KG1 (cell line): ENCODE measurements at places on chromosomes 5 and 9.
A peak's percentile ranks its signal among the peaks of the same experiment; 100 is the strongest.

DNA sequence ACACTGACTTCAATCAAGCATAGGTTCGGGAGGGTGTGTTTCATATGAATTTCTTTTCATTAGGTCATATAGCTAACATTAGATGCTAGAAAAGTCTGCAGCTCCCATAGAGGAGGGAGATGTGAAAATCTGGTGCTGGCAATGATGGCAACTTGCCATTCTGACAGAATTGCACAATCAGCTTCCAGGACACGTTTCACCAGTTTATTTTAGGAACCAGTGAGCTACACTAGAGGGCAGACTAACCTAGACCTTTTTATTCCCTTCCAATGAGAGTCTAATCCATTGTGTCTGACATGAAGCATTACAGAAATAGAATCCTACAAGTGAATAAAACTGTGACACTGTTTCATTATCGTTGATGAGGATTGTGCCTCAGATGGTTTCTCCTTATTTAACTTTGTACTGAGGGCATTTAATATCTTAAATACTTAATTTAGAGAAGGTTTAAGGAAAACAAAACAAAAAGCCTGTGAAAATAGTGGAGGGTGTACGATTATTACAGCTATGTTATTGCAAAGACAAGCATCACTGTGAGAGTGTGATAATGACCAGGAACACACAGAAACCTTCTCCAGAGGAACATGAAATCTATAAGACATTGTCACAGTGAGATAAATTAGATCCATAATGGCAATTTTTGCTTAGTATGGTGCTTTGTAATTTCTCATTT lies 363.3 kb upstream of the RPS23 start:
- peak; percentile 67 for DNase-seq

DNA sequence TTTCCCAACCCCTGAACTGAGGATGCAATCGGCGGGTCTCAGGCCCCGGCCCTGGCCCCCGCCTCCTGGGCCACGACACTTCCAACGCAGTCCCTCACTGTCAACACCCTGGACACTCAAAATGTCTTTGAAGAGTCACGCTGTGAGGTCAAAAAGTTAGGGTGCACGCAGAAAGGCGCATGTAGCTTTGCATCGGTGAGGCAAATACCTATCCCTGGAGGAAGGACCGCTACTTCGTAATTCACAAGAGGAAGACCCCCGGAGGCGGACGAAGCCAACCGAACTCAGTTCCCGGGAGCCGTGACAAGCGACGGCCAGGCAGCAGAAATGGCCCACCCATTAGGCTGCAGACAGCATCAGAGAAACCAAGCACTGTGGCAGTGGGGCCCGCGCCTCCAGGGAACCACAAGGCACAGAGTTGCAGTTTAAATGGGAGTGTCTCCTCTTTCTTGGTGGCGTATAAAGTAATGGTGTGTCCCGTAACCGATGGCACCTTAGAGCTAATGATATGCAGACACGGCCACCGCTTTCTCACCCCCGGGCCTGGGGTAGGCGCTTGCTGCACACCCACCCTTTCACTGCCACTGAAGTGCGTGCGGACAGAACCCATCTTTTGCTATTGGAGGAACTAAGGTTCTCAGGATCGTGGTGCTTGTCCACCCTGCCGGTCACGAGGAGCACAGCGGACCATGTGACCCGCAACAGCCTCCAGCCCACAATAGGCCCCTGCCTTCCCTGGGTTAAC lies 9.0 kb downstream of the ADAMTS2 start:
- no peak for DNase-seq

- DNase-seq, result no peak
Observed at GRCh38 chr9:14962193-14962882, 52.1 kb upstream of the FREM1 start.

- DNase-seq, result no peak
Observed at GRCh38 chr5:94228791-94229190, 389.6 kb downstream of the KIAA0825 start.

- DNase-seq, result no peak
Observed at GRCh38 chr5:50726475-50727148, 60.2 kb downstream of the PARP8 start.

- no peak for DNase-seq
Observed at GRCh38 chr5:160245506-160246086, 16.3 kb downstream of the FABP6 start.

- no peak for DNase-seq
Observed at GRCh38 chr5:133240425-133241091, 188.7 kb downstream of the HSPA4 start.

GRCh38 chr5:165185716-165186115 lies 1680.3 kb downstream of the MAT2B start:
- DNase-seq, result no peak

GRCh38 chr5:142931896-142932686 lies 161.9 kb downstream of the ARHGAP26 start:
- DNase-seq, result no peak

DNA sequence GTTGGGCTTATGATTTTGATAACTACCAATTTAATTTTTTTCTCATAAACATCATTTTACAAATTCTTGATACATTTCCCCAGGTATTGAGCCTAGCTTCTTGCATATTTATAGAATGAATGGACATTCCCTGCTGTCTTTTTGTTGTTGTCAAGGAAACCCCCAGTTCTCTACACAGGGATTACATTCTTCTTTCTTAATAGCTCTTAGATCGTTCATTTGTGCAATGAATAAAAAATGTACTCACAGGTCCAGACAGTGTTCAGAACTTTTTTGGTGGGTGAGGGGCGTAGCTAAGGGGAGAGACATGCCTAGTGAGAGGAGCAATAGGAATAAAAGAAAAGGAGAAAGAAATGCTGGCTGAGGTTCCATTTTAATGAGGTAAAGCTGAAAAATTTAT lies 58.6 kb downstream of the VCAN start:
- no peak for DNase-seq

GRCh38 chr5:52562473-52562872 lies 225.2 kb upstream of the ITGA1 start:
- DNase-seq, result no peak

- no peak for DNase-seq
Observed at GRCh38 chr5:122035913-122036312, 42.1 kb downstream of the LOX start.

- DNase-seq, result no peak
Observed at GRCh38 chr5:99037668-99038067, 108.9 kb upstream of the CHD1 start.

GRCh38 chr9:2465516-2465915 lies 156.1 kb upstream of the VLDLR start:
- DNase-seq, result no peak

- DNase-seq, result no peak
Observed at GRCh38 chr9:129162497-129163197, 15.4 kb downstream of the IER5L start.

GRCh38 chr9:78826527-78826926 lies 529.6 kb downstream of the PSAT1 start:
- DNase-seq, result no peak

DNA sequence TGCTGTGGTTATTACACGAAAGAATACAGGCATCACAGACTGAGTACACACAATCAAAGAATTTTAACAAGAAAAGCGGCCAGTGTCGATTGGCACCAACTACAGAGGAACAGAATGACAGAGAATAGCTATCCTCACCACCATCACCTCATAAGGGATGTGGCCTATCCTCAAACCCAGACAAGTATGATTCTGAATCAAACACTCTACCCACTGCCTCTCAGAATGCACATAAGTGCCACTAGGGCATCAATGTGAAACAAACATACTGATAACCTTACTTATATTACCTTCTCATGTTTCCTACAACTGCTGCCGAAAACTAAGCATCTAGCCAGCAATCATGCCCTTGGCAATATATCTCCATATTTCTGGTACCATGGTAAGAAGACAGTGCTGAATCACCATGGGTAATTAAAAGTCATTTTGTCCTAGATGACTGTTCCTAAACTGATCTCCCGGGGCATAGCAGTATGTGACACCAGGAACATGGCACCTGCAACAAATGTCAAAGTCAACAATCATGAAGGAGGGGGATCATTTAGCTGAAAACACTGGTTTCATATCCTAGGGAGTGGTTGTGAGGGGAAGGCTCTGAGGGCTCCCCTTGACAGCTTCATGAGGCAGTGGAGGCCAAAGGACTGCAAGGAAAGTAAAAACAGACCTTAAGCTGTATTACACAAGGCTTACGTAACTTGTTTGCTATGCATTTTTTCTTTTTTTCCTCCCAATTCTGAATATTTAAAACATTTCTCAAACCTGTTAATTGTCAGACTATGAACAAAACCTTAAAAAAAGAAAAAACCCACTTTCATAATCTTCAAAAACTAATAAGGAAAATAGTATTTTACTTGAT lies 88.3 kb downstream of the LHFPL2 start:
- DNase-seq, result no peak

- DNase-seq, result no peak
Observed at GRCh38 chr5:176822793-176823481, 12.6 kb downstream of the UNC5A start.

DNA sequence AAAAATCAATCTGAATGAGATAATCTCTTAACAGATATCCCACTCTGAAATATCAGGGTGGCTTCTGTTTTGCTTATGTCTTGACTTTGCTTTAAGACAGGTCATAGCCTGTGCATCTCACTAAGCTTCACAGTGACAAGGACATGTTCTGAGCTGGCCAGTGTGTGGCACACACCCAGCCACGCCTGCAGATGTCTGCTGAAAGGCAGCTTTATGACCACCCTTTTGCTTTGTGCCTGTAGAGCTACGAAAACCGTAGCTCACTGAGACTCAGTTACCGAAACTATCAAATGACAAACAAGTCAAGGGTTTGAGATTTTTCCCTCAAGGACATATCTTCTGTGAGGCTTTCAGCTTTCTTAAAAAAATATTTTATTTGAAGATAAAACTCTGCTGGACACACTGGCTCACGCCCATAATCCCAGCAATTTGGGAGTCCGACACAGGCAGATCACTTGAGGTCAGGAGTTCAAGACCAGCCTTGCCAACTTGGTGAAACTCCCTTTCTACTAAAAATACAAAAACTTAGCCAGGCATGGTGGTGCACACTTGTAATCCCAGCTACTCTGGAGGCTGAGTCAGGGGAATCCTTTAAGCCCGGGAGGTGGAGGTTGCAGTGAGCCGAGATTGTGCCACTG lies 233.2 kb downstream of the SPATA31A1 start:
- DNase-seq, result no peak

DNA sequence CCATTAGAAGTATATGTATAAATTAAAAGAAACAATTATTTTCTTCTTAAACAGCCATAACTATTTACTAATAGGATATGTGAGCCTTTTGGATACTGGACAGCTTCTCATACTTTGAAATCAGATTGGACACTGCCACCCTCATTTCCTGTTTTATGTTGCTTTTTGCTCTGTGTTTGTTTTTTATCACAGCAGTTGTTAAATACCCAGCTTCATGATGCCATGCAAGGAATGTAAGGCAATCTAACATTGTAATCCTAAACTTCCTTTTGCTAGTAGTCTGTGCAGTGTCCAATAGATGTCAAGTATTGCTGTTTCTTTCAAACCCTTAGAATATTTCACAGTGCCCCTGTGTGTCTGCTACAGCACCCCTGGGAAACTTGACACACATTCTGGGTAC lies 56.2 kb downstream of the CNTLN start:
- DNase-seq, result no peak

- no peak for DNase-seq
Observed at GRCh38 chr9:2157277-2158110, 142.3 kb downstream of the SMARCA2 start.

DNA sequence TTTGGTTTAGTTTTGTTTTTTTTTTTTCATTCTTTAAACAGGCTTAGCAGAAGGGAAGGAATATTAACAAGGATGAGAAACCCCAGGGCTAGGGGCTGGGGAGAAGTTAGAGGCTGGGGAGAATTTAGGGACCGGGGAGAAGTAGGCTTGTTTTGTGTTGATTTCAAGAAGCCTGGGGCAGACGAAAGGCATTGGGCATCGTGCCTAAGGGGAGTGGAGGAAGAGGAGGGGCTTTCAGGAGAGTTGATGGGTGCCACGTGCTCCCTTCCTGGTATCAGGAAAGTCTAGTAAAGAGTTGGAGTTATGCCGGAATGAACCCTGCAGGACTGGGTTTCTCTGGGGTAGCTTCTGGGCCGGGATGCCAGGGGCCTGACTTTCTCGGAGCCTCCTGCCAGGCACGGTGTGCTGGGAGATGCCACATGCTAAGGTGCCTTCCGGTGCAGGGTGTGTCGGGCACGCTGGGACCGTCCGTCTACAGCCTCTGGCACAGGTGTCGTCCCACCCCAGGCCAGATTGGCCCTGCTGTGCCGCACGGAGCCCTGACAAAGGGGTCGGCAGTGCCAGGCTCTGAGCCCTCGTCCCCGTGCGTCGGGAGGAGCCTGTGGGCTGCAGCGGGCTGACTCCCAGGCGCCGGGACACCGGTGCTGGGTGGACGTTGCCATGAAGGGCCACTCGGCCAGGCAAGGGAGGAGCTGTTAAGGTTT lies 159.9 kb downstream of the OLFM1 start:
- DNase-seq, result no peak

DNA sequence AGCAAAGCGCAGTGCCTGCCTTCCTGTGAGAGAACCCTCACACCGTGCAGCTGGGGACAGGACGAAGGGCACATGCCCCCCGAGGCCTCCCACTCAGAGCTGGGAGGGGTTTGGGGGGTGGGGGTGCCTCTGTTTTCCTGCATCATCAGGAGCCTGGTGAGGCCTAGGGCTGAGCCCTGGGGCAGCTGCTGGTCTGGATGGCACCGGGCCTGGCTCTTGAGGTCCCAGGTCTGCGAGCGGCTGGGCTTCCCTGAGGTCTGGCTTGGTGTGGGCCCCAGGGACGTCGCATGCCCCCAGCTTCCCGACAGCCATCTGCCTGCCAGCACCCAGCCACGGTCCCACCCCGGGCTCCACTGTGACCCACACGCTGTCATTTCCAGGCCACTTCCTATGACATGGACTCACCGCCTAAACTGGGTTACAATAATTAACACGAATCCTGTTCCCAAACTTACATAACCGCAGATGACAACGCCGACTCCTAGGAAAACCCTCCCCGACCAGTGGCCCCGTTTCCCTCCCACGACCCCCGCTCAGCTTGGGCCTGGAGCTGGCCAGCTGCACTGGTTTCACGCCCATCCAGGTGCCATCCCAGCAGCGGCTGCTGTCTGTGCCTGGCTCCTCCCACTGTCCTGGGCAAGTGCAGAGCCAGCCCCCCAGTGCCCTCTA lies 8.7 kb downstream of the NACC2 start:
- DNase-seq, result no peak

GRCh38 chr9:89759572-89759971 lies 154.8 kb downstream of the GADD45G start:
- DNase-seq, result no peak

GRCh38 chr5:10724781-10725507 lies 36.1 kb downstream of the DAP start:
- DNase-seq, result no peak

GRCh38 chr5:143120460-143121134 lies 282.9 kb downstream of the NR3C1 start:
- DNase-seq, result no peak

GRCh38 chr5:39164529-39165402 lies 54.6 kb downstream of the FYB1 start:
- no peak for DNase-seq

- no peak for DNase-seq
Observed at GRCh38 chr9:136786451-136786850, 4.7 kb upstream of the TMEM141 start.
